Uterine smooth muscle cell (primary cell): ENCODE measurements at places on chromosomes 7 and 10. TPM values are rescaled to one million over a fixed set of nuclear protein-coding genes. Genes with fewer than 3 reads are reported as not detected.

ASAH2 gene
- total RNA-seq: 0.75 and 0.77 TPM in 2 replicates

HOGA1 gene
- 0.50 and 0.89 TPM in 2 replicates for total RNA-seq

INSIG1 gene
- 518 and 611 TPM in 2 replicates for total RNA-seq

ZPBP gene
- not detected in 2 replicates for total RNA-seq

CLDN12 gene
- total RNA-seq: 51.5 and 66.2 TPM in 2 replicates

GIMAP4 gene
- total RNA-seq: 0.44 and 0.50 TPM in 2 replicates

SLK gene
- total RNA-seq: 67.6 and 87.3 TPM in 2 replicates

WDR11 gene
- total RNA-seq: 75.4 and 87.9 TPM in 2 replicates
